ENCODE measurements at places on chromosomes 7 and 10.

- no peak for DNase-seq
Observed at GRCh38 chr7:4765776-4766490, 9.5 kb upstream of the AP5Z1 start.

- DNase-seq, result no peak
Observed at GRCh38 chr10:93346694-93347093, 135.4 kb downstream of the MYOF start.

- no peak for DNase-seq
Observed at GRCh38 chr10:116271593-116272439, 1.2 kb downstream of the GFRA1 start.

DNA sequence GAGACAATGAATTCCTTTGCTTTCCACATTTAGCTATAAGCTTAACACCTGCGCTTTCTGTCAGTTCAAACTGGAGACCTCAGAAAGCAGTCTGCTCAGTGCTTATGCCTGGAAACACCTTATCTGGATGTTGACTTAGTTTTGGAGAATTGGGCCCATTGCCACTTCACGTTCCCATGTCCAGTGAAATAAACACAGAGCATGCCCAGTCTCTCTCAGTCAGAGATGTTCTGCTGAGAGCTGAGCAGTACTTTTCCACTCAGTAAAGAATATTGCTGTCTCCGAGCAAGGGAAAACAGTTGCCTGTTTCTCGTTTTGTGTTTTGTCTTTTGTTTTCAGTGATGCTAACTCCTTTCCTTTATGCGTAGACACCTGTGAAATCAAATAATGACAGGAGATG is 83.2 kb upstream of the PRR15 start:
- no peak for DNase-seq

- no peak for DNase-seq
Observed at GRCh38 chr10:53315709-53316108, 543.1 kb upstream of the MBL2 start.

DNA sequence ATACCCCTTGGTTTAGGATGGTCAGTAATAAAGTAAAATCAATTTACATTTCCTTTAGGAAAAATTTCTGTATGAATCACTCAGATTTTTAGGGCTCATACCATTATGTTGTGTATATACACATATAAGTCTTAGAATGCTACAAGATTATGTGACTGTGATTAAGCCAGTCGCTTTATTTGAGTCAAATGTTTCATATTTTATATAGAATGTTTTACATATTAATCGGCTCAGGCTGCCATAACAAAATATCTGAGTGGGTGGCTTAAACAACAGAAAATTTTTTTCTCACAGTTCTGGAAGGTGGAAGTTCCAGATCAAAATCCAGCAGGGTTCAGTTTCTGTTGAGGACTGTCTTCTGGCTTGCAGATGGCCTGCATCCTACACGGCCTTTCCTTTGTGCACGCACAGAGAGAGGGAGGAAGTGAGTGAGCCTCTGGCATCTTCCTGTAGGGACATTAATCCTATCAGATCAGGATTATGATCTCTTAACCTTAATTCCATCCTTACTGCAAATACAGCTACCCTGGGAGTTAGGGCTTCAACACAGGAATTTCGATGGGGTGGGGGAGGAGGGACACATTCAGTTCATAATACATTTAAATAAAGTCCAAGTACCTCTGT is 198.0 kb downstream of the PHF14 start:
- DNase-seq, result no peak

GRCh38 chr10:34477249-34477648 is 337.8 kb downstream of the PARD3 start:
- DNase-seq, result no peak

GRCh38 chr7:20330928-20331909 is 519 bp downstream of the ITGB8 start:
- DNase-seq, result no peak

GRCh38 chr7:24717247-24717622 is 40.0 kb downstream of the GSDME start:
- no peak for DNase-seq

DNA sequence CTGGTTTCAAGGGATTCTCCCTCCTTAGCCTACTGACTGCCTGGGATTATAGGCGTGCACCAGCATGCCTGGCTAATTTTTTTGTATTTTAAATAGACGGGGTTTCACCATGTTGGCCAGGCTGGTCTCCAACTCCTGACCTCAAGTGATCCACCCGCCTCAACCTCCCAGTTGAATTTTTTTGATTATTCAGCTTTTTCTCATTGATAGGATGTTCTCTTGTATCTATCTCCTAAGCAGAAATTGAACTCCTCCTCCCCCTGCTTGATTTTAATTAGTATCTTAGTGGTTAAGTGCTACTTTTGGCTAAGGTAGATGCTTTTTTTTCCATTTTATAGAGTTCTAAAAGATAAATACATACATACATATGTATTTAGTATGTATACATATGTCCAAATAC is 101.0 kb downstream of the ZNF277 start:
- no peak for DNase-seq

GRCh38 chr7:47087866-47088265 is 494.0 kb downstream of the TNS3 start:
- no peak for DNase-seq
